ENCODE measurements at places on chromosomes 12 and 14.

- no peak for DNase-seq
Observed at GRCh38 chr12:33323823-33324222, 115.8 kb downstream of the SYT10 start.

- DNase-seq: peak; percentile 84
Observed at GRCh38 chr12:79737875-79738718, 47.3 kb upstream of the PAWR start.

DNA sequence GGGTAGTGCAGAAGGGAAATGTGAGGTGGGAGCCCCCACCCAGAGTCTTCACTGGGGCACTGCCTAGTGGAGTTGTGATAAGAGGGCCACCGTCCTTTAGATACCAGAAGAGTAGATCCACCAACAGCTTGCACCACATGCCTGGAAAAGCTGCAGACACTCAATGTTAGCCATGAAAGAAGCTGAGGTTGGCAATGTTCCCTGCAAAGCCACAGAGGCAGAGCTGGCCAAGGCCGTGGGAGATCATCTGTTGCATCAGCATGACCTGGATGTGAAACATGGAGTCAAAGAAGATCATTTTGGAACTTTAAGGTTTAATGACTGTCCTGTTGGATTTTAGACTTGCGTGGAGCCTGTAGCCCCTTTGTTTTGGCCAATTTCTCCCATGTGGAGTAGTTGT, 468.4 kb upstream of the FOXG1 start:
- no peak for DNase-seq

GRCh38 chr14:99320621-99321235, 48.7 kb upstream of the BCL11B start:
- no peak for DNase-seq

DNA sequence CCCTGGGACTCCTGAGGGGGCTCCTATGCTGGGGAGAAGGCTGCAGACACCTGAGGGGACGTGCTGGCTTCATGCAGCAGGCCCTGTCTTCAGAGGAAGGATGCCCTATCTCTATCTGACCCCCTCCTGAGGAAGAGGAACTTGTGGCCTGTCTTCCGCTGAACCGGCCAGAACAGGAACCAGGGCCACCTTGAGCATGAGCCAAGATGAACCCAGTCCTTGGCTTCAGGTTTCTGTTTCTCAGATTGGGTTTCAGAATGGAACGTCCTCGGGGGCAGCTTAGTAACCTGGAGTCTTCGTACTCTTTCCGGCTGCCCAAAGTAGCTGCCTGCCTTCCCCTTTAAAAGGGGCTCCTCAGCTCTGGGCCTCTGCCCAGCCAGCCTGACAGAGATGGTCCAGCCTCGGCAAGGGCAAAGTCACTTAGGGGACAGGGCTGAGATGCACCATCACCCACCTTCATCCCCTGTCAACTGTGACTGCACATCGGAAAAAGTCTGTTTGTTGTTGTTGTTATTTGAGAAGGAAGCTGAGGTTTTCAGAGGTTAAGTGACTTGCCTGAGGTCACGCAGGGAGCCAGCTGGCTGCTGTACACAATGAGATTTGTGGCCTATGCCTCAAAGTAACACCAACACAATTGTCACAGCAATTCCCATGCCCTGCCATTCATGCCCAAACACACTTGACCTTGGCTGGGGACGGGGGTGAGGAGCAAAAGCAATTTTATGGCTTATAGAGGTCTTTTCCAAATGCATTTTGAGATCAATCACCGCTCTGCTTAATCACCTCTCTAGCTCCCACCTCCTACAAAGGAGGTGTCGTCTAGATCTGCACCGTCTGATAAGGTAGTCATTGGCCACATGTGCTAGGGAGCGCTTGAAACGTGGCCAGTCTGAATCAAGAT, 13.4 kb downstream of the ASB2 start:
- DNase-seq: peak; percentile 55

- DNase-seq: peak; percentile 33
Observed at GRCh38 chr14:94029265-94029664, 3.1 kb downstream of the OTUB2 start.

DNA sequence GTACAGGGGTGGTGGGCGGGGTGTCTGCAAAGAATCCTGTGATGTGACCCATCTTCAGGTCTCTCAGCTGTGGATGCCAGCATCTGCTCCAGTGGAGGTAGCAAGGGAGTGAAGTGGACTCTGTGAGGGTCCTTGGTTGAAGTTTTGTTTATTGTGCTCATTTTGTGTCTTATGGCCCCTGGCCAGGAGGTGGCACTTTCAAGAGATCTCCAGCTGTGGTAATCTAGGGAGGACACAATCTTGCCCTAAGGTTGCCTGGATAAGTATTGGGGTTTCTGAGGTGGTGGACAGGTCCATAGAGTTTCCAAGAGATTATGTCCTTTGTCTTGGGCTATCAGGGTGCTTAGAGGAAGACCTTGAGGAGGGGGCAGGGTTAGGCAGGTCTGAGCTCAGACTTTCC, 260.7 kb downstream of the CCDC59 start:
- no peak for DNase-seq

GRCh38 chr14:61219256-61219655, 61.9 kb downstream of the TMEM30B start:
- DNase-seq: no peak

- no peak for DNase-seq
Observed at GRCh38 chr12:60577607-60578006, 981.8 kb downstream of the SLC16A7 start.

- no peak for DNase-seq
Observed at GRCh38 chr12:111826992-111827391, 15.0 kb upstream of the MAPKAPK5 start.
